ENCODE measurements at places on chromosomes 3 and 15.

GRCh38 chr3:64900617-64901521 is 213.1 kb upstream of the ADAMTS9 start:
- DNase-seq, result no peak

- DNase-seq, result no peak
These were observed 832.2 kb downstream of the SQOR start for GRCh38 chr15:46467041-46467440.

GRCh38 chr3:188529228-188529627 is 375.3 kb downstream of the LPP start:
- no peak for DNase-seq

GRCh38 chr3:123317716-123318115 is 116.0 kb downstream of the SEC22A start:
- DNase-seq, result no peak

DNA sequence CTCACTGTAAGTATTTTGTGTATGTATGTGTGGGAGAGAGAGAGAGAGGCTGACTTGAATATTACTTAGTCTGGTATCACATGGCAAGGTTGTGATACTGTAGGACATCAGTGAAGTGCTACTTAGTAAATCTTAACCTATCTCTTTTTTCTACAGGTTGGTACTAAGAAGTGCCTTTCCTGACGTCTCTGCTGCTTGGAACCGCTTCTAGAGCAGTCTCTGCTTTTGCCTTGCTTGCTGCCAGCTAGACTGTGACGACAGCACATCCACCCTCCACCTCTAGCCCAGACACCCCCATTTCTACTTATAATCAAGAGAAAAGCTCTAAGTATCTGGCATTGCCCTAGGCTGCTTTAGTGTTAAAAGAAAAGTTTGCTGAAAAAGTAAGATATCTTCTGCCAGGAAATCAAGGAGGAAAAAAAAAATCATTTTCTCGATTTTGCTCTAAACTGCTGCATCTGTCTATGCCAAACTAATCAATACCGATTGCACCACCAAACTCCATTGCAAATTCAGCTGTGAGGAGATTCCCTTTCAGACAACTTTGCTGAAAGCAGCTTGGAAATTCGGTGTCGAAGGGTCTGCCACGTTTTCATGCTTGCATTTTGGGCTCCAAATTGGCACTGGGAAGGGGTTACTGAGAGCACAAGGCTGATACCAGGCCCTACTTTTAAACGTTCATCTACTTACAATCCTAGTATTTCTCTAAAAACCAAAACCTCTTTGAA is 30.7 kb downstream of the MBNL1 start:
- DNase-seq, result no peak

- DNase-seq, result no peak
These were observed 29.6 kb upstream of the RPL32 start for GRCh38 chr3:12870942-12871341.

- no peak for DNase-seq
These were observed 57.7 kb downstream of the SUMF1 start for GRCh38 chr3:4409415-4409814.

- no peak for DNase-seq
These were observed 12.7 kb downstream of the SEMA4B start for GRCh38 chr15:90213818-90214204.

DNA sequence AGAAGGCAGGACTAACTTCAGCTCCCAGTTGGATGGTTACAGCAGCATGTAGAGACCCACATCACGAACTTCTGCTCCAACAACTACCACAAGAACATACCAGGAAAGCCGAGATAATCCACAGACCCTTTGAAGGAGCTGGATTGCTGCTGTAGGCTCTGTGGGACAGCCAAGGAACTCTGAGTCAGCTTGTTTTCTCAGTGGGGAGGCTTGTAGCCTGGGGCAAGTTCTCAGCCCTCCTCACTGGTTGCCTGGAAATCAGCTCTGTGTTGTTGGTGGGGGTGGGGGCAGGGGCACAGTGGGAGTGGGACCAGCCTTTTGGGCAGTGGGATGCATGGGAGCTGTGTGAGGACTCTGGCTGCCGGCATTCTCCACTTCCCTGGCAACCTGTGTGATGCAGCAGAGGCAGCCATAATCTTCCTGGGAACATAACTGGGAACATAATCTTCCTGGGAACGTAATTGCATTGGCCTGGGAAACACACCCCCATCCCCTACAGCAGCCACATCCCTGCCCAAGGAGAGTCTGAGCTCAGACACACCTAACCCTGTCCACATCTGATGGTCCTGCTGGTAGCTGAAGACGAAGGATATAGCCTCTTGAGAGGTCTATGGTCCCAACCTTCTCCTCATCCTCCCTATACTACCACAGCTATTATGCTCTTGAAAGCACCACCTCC is 153.1 kb downstream of the PEAK1 start:
- no peak for DNase-seq

DNA sequence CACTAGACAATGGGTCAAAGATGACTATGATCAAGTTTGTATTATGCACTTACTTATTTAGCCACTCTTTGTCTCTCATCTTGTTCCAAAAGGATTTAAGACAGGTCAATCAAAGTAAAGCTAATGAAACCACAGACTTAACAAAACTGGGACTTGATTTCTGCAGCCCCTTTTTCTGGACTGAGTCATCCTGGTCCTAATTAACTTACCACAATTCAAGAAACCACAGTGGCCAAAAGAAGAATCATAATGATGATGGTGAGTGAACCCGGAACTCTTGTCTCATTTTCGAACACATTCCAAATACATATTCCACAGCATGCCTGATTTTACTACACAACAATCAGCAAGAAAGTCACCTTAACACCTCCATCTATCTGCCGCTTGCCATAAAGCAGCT is 1333.0 kb downstream of the ROBO1 start:
- no peak for DNase-seq

DNA sequence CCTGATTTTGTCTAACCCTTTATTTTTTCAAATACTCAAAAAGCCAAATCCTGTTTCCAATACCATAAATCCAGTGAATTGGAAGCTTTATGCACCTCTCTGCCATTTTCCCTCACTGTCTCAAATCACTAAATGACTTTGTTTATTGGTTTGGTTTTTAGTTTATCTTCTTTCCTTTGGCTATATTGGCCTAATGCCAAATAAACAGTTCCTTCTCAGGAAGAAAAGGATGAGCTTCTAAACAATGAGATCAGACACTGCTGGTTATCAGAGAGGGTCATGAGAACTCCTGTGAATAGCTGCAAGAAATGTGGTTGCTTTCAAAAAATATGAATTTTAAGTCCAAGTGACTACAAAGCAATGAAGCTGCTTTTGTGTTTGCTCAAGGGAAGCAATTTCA is 359.9 kb downstream of the MECOM start:
- DNase-seq, result no peak

DNA sequence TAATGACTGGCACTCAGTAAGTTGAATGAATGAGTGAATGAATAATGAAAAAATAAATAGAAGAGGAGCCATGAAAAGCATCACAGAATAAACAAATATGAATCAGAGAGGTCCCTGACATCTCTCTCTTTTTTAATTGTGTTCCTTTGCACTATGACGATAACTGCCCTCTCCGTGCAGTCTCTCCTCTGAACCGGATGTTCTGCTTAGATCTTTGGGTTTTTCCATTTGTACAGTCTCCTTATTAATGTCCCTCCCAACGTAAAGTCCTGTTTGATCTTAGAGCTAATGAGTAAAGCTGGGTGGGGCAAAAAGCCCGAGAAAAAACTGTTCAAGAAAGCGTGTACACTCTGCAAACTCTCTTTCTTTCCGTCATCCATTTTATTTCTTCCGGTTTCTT is 28.3 kb upstream of the BHLHE40 start:
- DNase-seq, result no peak
